ENCODE measurements at places on chromosomes 3 and 15.
A peak's percentile ranks its signal among the peaks of the same experiment; 100 is the strongest.

- DNase-seq: no peak
These were observed 146.3 kb downstream of the PLCL2 start for GRCh38 chr3:17030956-17031652.

DNA sequence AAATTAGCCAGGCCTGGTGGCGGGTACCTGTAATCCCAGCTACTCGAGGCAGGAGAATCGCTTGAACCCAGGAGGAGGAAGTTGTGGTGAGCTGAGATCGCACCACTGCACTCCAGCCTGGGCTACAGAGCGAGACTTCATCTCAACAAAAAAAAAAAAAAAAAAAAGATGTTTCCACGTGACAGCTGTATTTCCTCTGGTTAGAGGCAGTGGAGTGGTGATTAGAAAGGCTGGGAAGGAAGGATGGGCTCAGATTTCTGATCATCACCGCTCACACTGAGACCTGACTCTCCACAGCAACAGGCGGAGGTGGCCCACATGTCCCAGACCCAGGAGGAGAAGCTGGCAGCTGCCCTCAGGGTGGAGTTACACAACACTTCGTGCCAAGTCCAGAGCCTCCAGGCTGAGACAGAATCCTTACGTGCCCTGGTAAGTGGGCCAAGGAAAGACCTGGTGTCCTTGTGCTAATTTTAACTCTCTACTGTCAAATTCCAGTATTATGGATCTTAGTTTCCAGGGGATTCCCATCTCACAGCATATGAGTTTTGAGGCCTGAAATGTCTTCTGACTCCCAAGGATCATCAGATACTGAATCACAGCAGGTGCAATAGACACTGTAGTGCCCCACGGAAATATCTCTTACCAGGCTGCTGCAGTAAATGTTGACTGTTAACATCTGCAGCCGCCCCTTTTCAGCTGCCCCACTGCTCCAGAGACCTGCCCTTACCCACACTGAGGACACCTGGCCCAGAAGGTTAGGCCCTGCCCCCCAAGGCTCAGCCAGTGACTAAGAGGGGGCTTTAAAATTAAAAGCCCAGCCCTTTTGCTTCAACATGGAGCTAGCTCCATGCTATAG lies 66.9 kb downstream of the BFSP2 start:
- no peak for DNase-seq

GRCh38 chr15:98970799-98971198 lies 36.8 kb downstream of the PGPEP1L start:
- DNase-seq: no peak

GRCh38 chr15:98738689-98739401 lies 90.5 kb downstream of the IGF1R start:
- no peak for DNase-seq

DNA sequence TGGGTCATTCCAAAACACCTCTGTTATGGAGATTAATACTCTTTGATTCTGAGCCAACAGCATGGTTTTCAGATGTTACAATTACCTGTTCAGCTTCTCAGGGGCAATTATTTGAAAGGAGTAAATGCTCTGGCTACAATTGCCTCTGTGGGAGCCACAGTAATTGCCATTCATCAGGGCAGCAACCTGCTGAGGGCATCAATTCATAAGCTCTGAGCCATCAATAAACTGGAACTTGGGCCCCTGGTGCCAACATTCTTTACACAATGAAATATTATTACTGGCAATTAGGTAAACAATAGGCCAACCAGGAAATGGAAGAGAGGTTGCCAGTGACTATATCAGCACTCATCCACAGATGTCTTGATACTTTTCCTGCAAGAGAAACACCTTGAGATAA lies 660.8 kb downstream of the MECOM start:
- no peak for DNase-seq

DNA sequence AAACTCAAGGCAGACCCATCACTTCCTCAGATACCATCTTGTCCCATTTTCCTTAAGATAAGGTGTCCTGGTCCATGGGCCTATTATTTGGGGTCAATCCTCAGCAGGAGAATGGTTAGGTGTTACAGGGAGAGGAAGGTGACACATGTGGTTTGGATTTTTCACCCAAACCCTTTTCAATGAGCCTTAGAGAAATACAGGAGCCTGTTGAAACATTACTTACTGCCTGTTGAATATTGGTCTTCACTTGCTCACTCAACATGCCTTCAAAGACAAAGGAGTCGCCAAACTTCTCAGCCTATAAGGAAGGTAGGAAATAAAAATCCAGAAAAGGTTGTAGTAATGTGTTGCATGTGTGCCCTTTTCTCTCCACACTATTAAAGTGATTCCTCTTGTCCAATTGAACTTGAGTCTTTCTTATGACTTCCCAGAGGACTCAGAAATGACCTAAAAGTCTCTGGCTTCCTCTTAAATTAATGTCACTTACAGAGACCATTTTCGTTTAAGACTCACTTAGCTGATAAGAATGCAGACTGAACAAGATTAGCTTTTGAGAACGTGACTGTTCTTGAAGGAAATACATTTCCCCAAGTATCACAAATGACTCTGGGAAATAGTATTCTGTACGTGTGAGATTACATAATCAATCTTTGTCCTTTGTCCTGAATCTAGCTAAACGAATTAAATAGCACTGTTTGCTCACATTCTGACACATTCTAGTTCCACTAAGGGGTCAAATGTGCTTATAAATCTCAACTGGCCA lies 17.8 kb downstream of the SUMF1 start:
- DNase-seq: no peak

- no peak for DNase-seq
These were observed 137.7 kb downstream of the RAB11A start for GRCh38 chr15:66006986-66007385.

GRCh38 chr3:132926098-132926497 lies 112.1 kb upstream of the TMEM108 start:
- DNase-seq: no peak

DNA sequence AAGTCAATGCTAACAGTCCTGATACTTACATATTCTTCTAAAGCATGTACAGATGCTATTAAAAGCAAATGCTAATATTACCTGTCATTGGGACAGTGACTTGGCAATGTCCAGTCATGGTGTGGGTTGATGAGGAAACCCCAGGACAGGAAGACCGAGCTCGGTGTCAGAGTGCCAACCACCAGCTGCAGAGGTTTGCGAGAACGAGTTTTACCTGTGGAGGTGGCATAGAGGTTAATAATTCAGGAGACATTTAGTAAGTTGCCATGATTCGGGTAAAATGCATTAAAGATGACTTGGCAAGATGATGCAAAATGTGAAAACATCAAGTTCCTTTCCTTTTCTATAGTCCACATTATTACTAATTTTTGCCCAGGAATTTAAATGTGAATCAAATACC lies 94.5 kb downstream of the ABI3BP start:
- no peak for DNase-seq

GRCh38 chr3:189680723-189681122 lies 49.5 kb downstream of the TP63 start:
- no peak for DNase-seq

DNA sequence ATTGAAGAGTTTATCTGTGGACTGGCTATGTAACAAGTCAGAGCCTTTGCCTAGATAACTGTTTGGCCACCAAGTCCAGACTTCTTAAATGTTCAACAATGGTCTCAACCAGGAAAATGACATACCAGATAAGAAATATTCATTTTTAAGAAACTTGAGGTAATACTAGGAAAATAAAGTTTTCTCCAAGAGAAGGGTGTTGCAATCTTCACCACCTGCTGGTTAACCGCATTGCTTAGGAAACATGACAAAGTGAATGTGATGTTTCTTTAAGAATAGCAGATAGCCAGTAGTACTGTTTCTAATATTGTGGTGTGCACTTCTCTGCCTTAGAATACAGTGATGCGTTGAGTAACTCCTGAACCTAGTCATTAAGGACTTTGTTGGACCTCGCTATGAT lies 321.5 kb upstream of the CADM2 start:
- no peak for DNase-seq

- DNase-seq: no peak
These were observed 10.1 kb upstream of the P2RY12 start for GRCh38 chr3:151394611-151395010.

DNA sequence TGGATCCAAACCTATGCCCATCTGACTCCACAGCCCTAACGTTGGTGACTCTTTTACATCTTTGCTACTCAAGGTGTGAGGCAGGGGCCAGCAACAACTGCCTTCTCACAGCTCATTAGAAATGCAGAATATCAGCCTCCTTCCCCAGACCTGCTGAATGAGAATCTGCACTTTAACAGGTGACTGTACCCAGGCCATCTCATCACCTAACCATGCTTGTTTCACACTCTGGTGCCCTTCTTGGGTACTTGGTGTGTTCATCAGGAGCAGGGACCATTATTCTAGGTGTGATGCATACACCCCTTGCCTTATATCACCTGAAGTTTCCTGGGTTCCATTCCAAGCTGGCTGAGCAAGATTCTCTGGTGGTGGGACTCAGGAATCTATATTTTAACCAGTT lies 196.3 kb upstream of the LMCD1 start:
- DNase-seq: no peak

- DNase-seq: no peak
These were observed 181.4 kb upstream of the BCL6 start for GRCh38 chr3:187926620-187927019.

GRCh38 chr15:26689462-26689861 lies 83.4 kb downstream of the GABRB3 start:
- DNase-seq: no peak

- no peak for DNase-seq
These were observed 11.7 kb upstream of the NMB start for GRCh38 chr15:84669726-84670125.

- DNase-seq: no peak
These were observed 913.8 kb downstream of the FHIT start for GRCh38 chr3:60337421-60337820.

- DNase-seq: peak; percentile 42
These were observed 14.5 kb downstream of the TAGLN3 start for GRCh38 chr3:112013058-112013783.

DNA sequence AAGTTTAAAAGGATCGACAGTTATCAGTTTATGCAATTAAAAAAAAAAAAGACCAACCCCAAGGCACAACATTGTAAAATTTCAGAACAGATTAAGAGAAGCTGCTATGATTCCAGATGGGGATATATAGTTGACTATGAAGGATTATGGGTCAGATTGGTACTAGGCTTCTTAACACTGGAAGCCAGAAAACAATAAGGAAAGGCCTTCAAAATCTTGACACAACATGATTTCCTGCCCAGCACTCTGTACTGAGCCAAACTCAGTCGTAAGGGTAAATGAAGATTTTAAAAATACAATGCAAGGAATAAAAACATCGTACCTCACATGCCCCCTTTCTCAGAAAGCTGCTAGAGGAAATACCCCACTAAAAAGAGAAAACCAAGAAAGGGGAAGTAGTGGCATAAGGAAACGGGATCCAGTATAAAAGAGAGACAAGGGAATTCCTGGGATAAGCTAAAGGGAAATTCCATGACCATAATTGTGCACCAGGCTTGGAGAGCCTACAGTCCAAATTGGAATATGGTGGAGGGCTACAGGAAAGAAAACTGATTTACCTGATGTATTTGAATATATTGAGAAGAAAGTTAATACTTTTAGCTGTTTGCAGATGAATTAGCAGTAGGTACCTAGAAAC lies 27.9 kb downstream of the PIAS1 start:
- no peak for DNase-seq

GRCh38 chr3:126472277-126473006 lies 3.2 kb downstream of the ZXDC start:
- DNase-seq: no peak

DNA sequence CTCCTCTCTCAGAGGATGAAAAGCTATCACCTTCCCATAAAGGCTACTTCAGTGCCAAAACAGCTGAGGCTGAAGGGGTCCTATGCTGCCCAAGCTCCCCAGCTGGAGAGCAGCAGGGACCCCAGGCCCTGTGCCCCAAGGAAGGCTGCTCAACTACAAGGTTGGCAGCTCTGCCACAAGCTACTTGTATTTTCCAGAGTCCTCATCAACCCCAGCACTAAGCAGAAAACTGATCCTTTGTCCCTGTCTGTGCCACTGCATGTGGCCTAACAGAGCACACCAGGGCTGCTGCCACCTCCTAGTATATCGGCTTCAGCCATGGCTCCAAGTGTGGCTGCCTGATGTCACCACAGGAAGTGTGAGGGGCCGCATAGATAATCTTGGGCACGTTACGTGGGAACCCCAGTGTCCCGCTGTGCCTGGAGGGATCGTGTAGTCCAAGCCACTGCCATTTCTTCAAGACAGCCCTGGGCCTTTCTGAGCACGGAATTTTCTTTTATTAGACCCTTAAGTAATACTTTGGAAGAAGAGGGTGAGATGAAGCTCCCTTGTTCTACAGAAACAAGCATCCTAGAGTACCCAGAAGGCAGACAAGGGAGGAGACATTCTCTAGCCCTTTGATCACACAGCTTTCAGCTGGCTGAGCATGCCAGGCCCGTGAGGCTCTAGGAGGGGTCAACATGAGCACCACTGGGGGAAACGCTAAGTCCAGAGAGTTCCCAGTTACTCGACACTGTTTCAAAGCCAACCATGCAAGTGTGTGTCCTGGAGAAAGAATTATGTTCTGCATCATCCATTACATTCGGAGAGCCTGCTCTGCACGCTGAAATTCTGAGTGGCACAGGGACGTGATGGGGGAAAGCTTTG lies 60.7 kb downstream of the CAPN7 start:
- no peak for DNase-seq

GRCh38 chr3:124619887-124620599 lies 110.2 kb upstream of the UMPS start:
- DNase-seq: no peak

- no peak for DNase-seq
These were observed 37.5 kb downstream of the GAP43 start for GRCh38 chr3:115660646-115661337.

DNA sequence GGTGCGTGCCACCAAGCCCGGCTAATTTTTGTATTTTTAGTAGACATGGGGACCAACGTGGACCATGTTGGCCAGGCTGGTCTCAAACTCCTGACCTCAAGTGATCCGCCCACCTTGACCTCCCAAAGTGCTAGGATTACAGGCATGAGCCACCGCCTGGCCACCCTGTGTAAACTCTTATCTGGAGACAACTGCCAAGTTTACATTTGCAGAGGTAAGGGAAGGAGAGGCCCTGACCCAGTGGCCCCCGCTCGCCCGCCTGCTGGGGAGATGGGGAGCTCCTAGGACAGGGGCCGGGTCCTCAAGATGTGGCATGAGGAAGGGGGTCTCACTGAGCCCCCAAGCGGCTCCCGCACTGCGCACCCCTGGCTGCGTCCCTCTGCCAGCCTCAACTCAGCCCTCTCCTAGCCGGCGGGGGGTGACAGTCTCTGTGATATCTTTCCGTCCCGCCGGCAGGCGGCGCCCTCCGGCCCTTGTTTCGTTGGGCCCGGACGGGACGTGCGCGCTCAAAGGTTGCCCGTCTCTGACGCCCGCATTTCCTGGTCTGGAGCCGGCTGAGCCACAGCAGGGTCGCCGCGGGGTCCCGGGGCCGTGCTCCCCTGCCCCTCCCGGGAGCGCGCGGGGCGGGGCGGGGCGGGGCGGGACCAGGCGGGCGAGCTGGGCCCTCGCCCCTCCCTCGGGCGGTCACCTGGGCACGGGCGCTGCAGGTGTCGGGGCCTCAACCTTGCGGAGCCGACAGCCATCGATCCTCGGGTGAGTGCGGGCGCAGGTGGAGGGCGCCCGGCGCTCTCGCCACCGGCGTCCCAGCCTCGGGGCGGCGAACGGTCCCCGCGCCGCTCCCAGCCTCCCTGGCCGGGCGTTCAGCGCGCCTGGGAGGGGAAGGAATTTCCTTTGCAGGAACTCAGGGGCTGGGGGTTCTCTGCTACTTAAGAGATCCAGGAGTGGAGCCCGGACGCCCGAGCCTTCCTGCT lies at the start of gene GPR160:
Gene GPR160 (plus strand): TSS at position 533 of the 971 bp plus-strand sequence. CDS start 45,978 bp downstream, outside the sequence.
- DNase-seq: peak; percentile 84

All from stimulated activated naive B cell treated with anti-CD40 and anti-IgM and Interleukin-4, amounts not matched to agents 10 μg/mL and 1 μg/mL and 100 μg/mL, for 72 hours (primary cell).